NCI-H1092 (cell line): ENCODE measurements at places on chromosomes 16 and 17.

- DNase-seq, result no peak
Measured at GRCh38 chr16:65121870-65122723, at the start of gene CDH11. Gene CDH11 (minus strand): TSS chr16:65122063. CDS start chr16:65004869, 117,194 bp downstream.

GRCh38 chr17:38851434-38851833 is 2.1 kb downstream of the RPL23 start:
- no peak for DNase-seq

GRCh38 chr16:86428729-86429517 is 81.4 kb upstream of the FOXF1 start:
- DNase-seq, result no peak

DNA sequence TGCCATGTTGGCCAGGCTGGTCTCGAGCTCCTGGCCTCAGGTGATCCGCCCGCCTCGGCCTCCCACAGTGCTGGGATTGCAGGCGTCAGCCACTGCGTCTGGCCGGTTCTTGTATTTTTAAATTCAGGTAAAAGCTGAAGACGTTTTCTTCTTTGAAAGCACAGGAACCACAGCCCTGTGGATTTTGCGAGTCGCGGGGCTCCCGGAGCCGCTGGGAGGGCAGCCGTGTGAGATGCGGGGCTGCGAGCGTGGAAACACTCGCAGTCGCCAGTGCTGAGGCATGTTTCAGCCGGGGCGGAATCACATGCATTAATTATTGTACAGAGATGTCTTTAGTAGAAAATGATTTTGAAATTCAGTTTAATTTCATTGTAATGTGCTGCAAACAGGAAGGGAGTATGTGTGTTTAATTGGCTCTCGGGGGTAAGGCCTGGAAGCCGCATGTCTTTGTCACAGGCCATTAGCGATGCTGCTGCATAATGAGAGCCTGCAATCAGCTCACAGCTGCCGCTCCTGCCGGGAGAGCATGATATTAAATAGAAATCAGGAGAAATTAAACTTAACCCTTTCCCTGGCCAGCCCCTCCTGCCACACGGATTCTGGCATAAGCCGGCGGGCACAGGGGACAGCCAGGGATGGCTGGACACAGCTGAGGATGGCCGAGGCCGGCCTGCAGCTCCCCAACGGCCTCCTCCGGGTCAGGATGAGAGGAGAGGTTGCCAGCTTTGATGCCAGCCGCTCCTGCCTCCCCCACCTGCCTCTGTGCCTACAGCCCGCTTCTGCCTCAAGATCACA is 35.4 kb upstream of the CDH15 start:
- DNase-seq, result peak; percentile 40

DNA sequence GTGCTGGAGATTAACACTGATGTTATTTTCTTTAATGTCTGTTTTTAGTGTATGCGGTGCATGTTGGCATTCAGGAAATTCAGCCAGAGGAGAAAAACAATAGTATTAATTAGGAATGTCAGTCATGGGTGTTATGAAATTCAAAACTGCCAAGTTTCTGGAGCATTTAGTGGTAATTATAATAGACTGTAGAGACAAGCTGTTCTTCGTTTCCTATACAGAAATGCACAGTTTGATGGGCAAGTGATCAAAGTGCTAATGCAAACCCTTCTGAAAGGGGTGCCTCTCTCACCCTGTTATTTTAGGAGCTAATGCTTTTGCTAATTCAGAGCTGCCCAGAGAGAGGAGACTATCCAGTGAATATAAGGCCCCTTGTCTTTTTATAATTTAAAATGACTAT is 573.8 kb upstream of the EEF2KMT start:
- DNase-seq, result no peak

- no peak for DNase-seq
Measured at GRCh38 chr16:67283039-67283825, 3.9 kb downstream of the PLEKHG4 start.

GRCh38 chr17:20965492-20965891 is 77.3 kb downstream of the USP22 start:
- DNase-seq, result no peak

GRCh38 chr16:68274441-68274840 is 10.1 kb downstream of the SLC7A6 start:
- DNase-seq, result no peak

DNA sequence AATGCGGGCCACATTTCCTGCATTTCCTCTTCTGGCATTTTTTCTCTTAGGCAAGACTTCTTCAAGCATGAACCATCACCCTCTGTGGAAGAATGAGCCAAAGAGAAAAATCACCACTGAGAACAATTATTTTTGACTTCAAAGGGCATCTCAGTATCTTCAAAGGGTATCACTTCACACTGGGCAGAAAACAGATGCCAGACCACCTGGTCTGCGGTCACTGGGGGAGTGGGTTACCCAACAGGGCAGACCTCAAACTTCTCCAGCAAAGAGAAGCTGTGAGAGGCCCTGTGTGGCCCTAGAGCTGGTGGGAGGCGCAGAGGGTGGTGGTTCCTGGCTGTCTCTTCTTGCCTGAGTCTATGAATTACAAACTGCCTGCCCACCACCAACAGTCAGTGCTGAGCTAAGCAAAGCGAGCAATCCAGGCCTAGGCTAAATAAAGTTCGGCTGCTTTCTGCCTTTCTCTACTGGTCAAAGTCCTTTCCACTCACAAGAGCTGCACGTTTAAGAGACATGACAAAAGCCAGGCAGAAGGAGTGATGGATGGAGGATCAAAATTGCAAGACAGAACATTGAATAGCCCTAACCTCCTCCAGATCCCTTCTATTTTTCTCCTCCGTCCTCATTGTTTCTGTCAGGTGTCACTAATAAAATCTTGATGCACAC is 602.7 kb upstream of the CDH5 start:
- no peak for DNase-seq

DNA sequence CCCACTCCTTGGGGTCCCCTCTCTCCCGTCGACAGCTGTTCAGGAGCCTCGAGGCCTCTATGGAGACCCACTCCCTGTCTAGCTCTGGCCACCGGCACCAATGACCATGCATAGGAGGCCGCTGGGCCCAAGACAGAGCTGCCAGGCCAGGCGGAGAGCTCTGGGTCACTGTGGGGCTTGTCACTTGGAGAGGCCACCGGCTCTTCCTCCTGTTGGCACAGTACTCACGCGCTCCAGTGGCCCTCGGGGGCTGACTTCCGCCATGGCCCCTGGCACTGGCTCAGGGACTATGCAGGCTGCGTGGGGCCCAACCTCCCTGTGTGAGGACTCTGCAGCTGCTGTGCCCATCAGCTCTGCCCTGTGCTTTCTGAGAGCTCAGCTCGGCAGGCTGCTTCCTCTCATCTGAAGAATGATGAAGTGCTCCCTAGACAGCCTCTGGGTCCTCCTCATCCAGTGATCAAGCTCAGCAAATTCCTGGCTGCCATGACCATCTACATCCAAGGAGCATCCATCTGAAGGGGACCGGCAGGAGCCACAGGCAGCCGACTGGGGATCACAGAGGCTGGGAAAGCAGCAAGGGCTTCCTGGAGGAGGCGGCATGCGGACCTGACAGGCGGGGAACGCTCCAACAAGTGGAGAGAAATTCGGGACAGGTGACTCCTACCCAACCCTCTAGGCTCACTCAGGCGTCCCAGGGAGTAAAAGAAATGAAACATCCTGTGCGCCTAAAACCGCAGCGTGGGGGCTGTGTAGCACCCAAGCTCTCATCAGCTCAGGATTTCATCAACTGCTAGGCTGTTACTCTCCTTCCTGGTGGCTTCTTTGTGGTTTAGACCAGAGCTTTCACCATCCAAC is 16.8 kb downstream of the GALNS start:
- no peak for DNase-seq

GRCh38 chr16:70743791-70744190 is 57.2 kb downstream of the VAC14 start:
- DNase-seq, result no peak

- DNase-seq, result no peak
Measured at GRCh38 chr17:81159611-81160265, 5.6 kb upstream of the PVALEF start.

GRCh38 chr17:38330941-38331411 is 12.8 kb downstream of the GPR179 start:
- DNase-seq, result no peak

DNA sequence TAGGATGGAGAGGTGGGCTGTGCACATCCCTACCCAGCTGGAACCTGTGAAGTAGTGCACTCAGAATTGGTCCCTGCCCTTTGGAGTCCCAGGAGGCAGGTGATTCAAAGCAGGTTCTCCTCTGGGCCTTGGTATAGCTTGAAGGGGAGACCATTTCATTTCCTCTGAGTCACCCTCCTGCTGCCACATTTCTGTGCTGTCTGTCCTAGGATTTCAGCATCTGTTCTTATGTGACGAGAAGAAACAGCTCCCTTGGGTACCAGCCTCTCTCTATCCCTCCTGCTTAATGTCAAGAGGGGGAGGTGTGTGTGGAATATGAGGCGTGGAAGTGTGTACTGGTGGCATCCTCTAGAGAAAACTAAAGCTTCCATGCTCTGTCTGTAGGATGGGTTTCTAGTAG is 5.0 kb upstream of the NFE2L1 start:
- no peak for DNase-seq

- DNase-seq, result no peak
Measured at GRCh38 chr17:8222380-8222629, 11.9 kb upstream of the AURKB start.

- DNase-seq, result no peak
Measured at GRCh38 chr17:353213-353837, 718 bp upstream of the RPH3AL start.

GRCh38 chr17:80364091-80364691 is 50.8 kb upstream of the ENDOV start:
- no peak for DNase-seq

GRCh38 chr17:10741416-10742135 is 11.8 kb upstream of the TMEM220 start:
- no peak for DNase-seq

- DNase-seq, result no peak
Measured at GRCh38 chr17:68452724-68453290, 4.5 kb downstream of the WIPI1 start.

DNA sequence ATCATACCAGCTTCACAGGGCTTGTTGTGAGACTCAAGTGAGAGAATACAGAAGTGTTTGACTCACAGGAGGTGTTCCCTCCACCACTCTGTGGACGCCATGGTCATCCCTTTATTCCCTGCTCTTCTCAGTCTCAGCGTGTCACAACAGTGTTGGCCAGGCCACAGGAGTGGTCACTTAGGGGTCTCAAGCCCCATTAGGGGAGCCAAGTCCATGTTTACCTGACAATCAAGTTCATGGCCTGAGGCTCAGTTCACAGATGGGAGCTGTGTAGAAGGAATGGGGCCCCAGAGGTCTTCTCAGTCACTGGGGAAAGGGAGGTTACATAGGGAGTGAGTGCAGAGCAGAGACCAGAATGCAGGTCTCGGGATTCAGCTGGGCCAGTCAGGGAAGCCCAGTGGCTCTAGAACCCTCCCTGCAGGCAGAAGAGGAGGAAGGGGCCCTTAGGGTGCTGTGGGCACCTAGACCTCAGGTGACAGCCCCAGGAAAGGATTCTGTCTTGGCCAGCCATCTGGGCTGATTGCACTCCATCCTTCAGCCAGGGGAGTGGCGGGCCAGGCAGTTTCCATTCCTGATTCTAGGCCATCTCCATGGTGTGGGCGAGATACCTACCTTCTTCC is 9.5 kb upstream of the CENPT start:
- no peak for DNase-seq

GRCh38 chr16:31112711-31113110 is 4.5 kb downstream of the BCKDK start:
- DNase-seq, result no peak

- DNase-seq, result no peak
Measured at GRCh38 chr16:48559462-48560211, 50.3 kb downstream of the N4BP1 start.

- DNase-seq, result peak; percentile 37
Measured at GRCh38 chr17:32258383-32259140, 7.1 kb upstream of the RHBDL3 start.

GRCh38 chr16:30485818-30486436 is 13.4 kb downstream of the ITGAL start:
- DNase-seq, result no peak

DNA sequence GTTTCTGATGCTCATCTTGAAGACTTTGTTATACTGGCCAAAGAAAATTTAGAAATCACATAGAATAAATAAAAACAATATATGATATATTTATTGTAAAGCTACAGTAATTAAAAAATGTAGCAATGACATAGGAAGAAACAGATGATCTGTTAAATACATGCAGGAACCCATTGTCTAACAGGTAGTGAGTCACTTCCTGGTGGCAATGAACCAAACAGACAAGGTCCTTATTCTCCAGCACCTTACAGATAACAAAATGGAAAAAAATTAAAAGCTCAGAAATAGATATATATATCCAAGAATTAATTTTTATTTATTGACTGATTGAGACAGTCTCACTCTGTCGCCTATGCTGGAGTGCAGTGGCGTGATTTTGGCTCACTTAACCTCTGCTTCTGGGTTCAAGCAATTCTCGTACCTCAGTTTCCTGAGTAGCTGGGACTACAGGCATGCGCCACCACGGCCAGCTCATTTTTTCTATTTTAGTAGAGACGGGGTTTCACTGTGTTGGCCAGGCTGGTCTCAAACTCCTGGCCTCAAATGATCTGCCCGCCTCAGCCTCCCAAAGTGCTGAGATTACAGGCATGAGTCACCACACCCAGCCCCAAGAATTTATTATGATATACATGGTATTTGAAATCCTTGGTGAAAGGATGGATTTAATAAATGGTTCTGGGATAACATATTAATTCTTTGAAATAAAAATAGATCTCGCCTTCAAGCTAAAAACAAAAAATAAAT is 7.5 kb downstream of the NETO2 start:
- no peak for DNase-seq

DNA sequence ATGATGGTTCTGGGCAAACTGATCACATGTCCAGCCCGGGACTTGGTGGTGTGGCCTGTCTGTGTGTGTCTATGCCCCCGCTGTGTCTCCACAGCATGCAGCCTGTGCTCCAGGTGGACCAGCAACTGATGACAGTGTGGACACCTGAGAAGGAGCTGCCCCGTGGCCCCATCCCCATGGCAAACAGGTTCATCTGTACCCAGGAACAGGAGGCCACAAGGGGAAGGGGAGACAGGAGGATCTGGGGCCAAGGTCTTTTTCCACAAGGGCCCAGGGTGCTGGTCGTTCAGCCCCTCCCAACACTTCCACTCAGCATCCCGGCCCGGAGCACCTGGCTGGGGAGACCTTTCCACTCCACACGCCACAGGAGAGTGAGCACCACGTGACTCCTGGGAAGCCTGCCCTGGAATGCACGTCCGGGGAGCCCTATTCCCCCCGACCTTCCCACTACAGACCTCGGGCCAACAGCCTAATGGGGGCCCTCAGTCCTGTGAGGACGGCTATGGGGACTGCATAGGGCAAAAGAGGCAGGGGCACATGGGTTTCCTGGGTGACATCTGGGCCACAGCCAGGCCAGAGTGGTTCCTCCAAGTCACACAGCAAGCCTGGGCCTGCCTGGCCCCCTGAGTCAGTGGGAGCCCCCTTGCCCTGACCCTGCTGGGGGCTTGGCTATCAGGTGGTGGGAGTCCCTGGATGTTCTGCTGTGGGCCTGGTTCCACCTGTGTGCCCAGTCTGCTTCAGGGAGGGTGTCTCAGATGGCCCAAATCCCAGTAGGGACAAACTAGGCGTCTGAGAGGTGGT is 20.8 kb upstream of the NXPH3 start:
- no peak for DNase-seq

GRCh38 chr17:7204336-7204735 is 15.3 kb downstream of the DLG4 start:
- DNase-seq, result no peak

GRCh38 chr16:79449067-79449769 is 151.3 kb downstream of the MAF start:
- DNase-seq, result no peak
